ENCODE measurements at places on chromosomes 5 and 9.
A peak's percentile ranks its signal among the peaks of the same experiment; 100 is the strongest.

DNA sequence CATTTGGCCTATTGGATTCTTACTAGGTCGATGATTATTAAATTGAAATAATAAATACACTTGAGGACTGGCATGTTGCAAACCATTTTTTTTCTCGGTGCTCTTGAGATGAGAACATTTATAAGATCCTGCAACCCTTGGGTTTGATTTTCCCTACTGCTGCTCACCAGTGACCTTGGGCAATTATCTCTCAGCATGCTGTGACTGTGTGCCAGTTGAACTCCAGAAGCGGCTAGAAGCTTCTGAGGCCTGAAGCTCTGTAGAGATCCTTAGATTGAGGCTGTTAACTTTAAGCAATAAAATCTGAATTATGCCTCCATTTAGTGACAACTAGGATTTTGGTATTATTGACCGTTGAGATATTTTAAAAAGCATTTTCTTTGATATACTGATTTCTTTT, 489.8 kb downstream of the MAT2B start:
- no peaks in the 10 kb centered on the region for H3K4me1 ChIP-seq
- H3K27ac ChIP-seq, result no peak overlapping the region
- no peak overlapping the region for H3K4me3 ChIP-seq
- no peaks in the 10 kb centered on the region for H3K36me3 ChIP-seq

GRCh38 chr5:76337953-76338451, 65.1 kb upstream of the IQGAP2 start:
- no peaks in the 10 kb centered on the region for H3K27me3 ChIP-seq
- H3K36me3 ChIP-seq, result peaks cover 4% of the 10 kb centered on the region
- peaks cover 40% of the 10 kb centered on the region for H3K4me1 ChIP-seq
- no peak overlapping the region for H3K4me3 ChIP-seq
- peak; percentile 29 for DNase-seq

DNA sequence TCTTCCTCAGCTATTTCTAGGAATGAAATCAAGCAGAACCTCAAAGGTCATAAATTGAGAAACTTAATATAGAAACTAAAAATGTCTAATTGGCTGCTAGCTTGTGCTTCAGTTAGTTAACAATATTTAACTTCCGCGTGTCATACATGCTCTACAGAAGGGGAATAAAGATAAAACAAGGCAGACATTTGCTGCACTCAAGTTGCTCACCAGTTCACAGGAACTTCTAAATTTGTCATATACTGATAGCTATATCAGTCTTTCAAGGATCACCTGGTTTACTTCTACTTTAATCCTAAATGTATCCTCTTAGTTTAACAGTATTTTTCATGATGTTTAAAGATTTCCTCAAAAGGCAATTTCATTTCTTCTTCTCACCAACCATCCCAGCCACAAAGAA, 8.4 kb downstream of the CCNH start:
- no peak overlapping the region for H3K4me3 ChIP-seq
- DNase-seq, result no peak
- H3K27me3 ChIP-seq, result no peaks in the 10 kb centered on the region
- peaks cover 94% of the 10 kb centered on the region for H3K36me3 ChIP-seq

DNA sequence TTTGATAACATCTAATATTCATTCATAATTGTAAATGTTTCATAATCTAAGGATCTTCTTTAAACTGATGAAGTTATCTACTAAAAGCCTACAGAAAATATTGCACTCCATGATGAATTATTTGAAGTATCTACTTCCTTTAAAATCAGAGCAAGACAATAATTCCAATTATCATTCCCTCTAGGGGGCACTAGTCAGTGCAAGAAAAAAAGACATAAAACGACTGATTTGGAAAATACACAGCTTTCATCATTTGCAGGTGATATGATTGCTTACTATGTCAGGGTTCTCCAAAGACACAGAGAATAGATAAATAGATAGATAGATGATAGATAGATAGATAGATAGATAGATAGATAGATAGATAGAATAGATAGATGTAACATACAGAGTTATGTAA, 13.5 kb upstream of the GRM6 start:
- no peaks in the 10 kb centered on the region for H3K4me1 ChIP-seq
- no peak overlapping the region for H3K27ac ChIP-seq
- peaks cover 38% of the 10 kb centered on the region for H3K27me3 ChIP-seq
- no peaks in the 10 kb centered on the region for H3K36me3 ChIP-seq

DNA sequence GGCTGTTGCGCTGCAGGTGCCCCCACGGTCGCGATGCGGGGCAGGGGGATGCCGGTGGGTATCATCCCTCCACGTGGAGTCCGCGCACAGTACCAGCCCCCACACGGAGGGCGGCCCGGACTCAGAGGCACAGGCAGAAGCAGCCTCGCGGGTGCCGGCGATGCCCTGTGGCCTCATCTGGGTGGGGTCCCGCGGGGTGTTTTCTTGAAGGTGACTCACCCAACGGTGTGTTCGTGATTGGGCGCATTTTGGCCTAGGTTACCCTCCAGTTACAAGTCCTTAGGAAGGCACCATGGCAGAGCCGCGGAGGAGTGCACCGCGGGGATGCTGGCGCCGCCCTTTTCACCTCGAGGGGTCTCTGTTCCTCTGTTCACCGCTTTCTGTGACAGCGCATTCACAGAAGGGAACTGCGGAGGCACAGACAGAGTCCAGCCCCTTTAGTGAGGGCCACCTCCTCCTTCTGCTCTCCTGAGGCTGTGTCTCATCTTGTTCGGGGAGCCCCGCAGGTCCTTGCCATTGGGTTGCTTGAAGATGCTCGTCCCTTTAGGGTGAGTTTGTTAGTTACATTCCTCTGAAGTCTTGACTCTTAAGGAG, 21.6 kb upstream of the EXOC3 start:
- H3K27ac ChIP-seq, result no peak overlapping the region
- peaks cover 7% of the 10 kb centered on the region for H3K27me3 ChIP-seq
- H3K4me1 ChIP-seq, result no peaks in the 10 kb centered on the region
- H3K36me3 ChIP-seq, result no peaks in the 10 kb centered on the region
- no peak overlapping the region for H3K4me3 ChIP-seq

- no peak for DNase-seq
- H3K27me3 ChIP-seq, result no peaks in the 10 kb centered on the region
- no peak overlapping the region for H3K4me3 ChIP-seq
- H3K27ac ChIP-seq, result no peak overlapping the region
These were observed 636.1 kb downstream of the PSAT1 start for GRCh38 chr9:78932849-78933627.

DNA sequence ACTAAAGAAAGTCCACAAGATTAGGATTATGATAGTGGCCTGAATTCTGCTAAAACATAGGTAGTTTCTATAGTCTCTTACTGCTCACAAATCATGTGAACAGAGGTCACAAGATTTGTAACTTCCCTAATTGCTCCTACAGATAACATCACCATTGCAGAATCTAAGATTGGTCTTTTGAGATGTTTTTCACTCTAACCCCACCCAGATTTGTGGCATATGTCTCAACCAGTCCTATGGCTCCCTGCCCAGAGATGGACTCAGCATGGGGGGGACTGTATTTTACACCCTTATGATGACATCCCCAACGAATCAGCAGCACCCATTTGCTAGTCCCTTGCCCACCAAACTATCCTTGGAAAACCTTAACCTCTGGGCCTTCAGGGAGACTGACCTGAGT, 1046.2 kb downstream of the CDH12 start:
- no peaks in the 10 kb centered on the region for H3K27me3 ChIP-seq
- H3K4me1 ChIP-seq, result no peaks in the 10 kb centered on the region
- DNase-seq, result no peak
- H3K27ac ChIP-seq, result no peak overlapping the region
- no peak overlapping the region for H3K4me3 ChIP-seq

Data from effector memory CD8-positive, alpha-beta T cell (primary cell).